ENCODE measurements at places on chromosomes 2 and 18.

GRCh38 chr18:55323051-55323994 is 264.7 kb downstream of the TCF4 start:
- no peak for DNase-seq

DNA sequence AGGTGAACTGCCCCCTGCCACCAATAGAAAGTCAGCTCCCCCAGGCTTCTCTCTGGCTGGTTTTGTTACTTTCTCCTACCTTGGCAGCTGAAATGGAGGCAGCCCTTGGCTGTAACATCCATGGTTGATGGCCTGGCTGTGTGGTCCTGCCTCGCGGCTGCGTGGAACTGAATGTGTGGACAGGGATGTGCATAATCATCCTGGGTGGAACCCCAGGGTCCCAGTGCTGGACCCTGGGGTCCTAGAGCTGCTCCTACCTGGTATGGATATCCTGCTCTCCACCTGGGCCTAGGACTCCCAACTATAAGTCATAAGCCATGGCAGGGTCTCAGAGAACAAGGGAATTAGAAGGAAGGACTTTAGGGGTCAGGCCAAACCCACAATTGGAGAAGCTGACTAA is 93.5 kb downstream of the CAPN13 start:
- no peak for DNase-seq

DNA sequence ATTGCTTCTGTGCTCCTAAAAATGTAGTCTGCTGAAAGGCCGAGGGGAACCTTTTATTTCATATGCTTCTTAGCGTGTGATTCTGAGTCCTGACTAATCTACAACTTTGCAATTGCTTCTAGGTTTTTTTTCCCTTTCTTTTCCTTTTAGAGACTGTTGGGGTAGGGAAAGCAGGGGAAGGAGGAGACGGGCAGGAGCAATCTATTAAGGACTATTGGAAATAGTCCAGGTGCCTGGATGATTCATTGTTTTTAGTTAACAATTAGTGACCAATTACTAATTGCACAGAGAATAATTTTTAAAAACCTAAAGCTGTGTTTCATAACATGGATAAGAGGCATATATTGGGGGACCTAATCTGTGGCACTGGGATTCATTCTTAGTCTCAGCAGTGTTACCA is 49.4 kb upstream of the STON1 start:
- DNase-seq = no peak

DNA sequence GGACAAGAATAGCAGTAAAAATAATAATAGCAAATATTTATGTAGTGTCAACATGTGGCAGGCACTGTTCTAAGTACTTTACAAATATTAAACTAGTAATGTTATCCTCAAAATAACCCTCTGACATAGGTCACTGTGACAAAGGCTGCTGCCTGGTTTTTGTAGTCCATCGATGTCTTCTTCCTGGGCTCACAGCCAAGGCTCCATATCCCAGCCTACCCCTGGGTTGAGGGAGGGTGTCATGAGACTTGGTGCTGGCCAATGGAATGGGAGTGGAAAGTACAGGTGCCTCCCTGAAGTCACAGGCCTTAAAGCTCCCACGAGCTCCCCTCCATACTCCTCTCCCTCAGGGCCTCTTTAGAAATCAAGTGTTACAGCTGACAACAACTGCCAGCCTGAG is 159.3 kb downstream of the CYRIA start:
- peak; percentile 32 for DNase-seq

DNA sequence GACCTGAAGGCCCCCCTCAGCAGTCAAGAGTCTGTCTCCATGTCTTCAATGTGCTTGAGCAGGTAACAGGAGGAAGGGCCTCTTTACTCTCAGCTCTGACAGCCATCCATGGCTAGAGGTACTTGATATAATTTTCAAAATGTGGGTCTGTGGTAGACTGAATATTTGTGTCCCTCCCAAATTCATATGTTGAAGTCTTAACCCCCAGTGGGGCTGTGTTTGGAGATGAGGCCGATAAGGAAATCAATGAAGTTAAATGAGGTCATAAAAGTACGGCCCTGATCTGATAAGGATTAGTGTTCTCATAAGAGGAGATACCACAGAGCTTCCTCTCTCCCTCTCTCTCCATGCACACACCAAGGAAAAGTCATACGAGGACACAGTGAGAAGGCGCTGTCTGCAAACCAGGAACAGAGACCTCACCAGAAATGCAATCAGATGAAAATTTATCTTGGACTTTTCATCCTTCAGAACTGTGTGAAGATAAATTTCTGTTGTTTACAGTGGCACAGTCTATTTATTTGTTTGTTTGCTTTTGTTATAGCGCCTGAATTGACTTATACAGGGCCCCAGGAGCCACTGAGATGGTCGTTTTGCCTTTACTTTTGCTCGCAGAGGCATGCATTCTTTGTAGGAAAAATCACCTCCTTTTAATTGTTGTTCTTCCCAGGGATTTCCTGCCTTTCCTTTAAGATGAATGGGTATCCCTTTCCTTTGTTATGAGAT is 274.8 kb upstream of the TRIB2 start:
- DNase-seq = no peak

DNA sequence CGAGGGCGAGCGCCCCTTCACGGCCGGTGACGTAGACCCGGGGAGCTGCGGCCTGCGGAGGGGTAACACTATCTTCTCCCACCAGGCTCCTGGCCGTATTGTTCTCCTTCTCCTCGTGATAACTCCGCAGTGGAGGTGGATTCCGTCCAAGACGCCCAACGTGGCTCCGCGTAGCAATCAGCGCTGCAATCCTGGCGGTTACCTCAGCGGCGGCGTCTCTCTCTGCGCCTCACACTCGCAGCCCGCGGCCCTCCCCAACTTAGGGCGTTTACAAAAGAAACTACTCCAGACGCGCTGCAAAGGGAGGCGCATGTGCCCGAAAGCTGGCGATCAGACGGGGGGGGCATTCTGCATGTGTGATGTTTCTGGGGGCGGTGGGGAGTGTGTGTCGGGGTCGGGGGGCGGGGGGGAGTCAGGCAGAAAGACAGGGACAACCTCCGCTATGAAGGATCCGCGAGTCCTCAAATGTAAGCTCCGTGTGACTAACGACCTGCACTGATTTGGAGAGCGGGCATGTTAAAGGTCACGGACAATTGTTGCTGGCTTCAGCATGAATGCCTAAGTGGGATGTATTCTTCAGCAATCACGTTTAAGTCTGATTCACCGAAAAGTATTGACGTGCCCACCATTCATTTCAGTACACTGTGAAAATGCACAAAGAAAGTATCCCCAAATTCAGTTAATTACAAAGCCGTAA is 1.3 kb upstream of the ZNF516 start:
- peak; percentile 84 for DNase-seq

DNA sequence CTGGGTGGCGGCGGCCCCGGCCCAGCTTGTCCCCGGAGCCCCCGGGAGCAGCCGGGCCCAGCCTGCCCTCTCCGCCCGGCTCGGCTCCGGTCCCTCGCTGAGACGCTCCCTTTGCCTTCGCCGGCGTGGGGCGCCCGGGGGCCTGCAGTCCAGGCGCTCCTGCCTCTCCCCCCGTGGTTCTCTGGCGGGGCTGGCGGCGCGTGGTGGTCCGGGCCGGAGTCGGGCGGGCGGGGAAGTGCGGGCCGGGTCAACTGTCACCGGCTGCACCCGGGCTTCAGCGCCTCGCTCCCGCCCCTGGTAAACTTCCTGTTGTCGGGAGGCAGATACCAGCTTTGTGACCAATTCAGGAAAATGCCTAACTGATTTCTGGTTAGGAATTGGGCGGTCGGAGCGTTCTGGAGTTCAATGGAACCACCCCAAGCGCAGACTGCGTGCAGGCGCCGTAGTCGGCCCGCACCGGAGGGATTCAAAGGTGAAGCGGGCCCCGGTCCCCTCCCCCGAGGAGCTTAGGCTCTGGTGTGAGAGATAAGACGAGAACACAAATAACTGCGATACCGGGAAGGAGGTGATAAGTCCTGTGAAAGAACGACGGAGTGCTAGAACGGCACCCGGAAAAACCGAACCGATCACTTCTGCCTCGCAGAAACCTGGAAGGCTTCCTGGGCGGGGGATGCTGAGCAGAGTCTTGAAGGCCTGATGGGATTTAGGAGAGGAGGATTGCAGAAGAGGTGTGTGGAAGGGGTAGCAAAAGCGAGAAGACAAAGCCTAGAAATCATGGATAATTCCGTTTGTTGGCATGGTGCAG is 891 bp downstream of the CAB39 start:
- peak; percentile 76 for DNase-seq

GRCh38 chr2:240520974-240521350 is 36.8 kb downstream of the ANKMY1 start:
- DNase-seq = no peak

DNA sequence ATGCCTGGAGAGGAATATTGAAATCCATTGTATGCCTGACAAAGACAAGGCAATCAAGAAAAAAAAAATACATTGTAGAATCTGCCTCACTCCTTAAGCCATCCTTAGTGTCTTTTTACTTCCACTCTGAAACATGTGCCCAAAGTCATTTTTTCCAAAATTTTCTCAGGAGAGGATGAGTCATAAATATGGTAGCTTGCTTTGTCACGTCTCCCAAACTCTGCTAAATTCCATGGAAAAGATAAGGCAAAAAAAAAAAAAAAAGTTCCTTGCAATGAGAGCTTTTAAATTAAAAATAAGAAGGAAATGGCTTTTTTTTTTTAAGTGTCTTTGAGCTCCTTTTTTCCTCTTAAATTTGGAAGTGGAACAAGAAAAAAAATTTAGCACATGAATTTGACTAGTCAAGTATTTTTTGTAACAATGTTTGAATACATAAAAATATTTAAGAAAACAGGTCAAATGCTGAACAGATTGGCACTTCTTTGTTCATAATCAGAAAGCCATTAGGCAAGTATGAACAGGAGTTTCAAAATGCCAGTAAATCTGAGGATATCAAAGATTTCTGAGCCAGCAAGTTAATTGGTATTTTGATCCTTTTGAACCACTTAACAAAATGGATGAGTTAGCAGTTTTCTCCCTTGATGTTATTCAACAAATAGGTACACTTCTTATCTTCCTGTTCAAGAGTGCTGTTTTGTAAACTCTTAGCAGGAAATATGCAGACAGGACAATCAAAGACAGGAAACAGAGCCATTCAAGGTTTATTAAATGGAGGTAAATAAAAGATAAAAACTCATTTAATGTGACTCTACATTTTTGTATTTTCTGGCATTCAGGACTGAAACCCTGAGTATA is 247.3 kb upstream of the SP5 start:
- no peak for DNase-seq

DNA sequence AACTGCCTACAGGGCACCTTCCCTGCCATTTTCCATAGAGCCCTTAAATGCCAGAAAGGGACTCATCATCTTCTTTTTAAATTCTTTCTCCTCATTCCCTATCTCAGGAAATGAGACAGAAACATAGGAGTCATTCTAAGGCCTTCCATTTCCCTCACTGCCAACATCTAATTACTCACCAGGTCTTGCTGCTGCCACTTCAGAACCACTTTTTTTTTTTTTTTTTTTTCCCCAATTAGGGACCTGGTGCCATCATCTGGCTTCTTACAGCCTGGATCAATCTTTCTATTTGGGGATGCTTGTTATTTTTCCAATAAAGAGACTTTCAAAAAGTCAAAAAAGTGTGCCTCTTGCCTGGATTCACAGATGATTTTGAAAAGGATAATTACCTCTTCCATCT is 373.4 kb downstream of the LPIN1 start:
- no peak for DNase-seq

- no peak for DNase-seq
Measured at GRCh38 chr2:12442476-12442847, 274.3 kb upstream of the TRIB2 start.

- DNase-seq = no peak
Measured at GRCh38 chr2:195932-196331, 67.9 kb downstream of the SH3YL1 start.

GRCh38 chr2:212873256-212873655 is 278.2 kb downstream of the IKZF2 start:
- no peak for DNase-seq

DNA sequence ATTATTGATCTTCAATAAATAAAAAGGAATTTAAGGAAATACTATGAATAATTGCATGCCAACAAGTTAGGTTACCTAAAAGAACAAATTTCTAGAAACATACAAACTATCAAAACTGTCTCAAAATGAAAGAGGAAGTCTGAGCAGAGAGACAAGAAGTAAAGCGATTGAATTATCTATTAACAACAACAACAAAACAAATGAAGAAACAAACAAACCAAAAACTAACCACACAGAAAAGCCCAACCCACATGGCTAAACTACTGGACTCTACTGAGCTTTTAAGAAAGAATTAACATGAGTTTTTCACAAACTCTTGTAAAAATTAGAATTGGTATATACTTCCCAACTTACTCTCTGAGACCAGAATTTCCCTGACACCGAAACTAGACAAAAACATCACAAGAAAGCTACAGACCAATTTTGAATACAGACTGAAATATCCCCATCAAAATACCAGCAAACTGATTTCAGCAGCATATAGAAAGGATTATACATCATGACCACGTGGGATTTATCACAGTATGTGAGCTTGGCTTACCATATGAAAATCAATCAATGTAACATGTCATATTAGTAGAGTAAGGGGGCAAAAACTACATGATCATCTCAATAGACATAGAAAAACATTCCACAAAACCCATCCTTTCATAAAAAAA is 16.6 kb upstream of the GALNT1 start:
- DNase-seq = no peak

- DNase-seq = no peak
Measured at GRCh38 chr2:168130346-168130745, 117.0 kb downstream of the STK39 start.

DNA sequence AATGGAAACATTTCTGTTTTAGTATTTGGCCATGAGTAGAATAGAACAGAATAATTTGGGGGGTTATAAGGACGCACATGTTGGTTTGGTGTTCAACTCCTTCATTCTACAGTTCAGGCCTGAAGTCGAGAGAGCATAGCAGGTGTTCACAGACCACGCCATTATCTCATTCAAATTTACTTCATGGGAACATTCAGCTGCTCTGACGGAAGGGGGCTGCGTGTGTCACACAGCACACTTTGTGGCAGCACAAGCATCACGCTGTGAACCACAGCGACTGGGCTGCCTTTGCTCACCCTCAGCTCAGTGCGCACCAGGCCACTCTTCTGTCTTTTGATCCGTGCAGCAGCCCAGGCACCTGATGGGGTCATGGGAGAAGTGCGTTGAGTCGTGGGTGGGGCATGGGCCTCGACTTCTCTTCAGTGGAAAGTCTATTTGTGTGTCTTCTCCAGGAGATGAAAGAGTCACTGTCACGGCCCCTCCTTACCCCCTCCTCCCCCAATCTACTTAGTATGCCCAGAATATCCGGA is 348.6 kb upstream of the SALL3 start:
- DNase-seq = no peak

- DNase-seq = no peak
Measured at GRCh38 chr2:232485757-232486557, 1.7 kb downstream of the ECEL1 start.

Measured in hepatocyte (in vitro differentiated cells).